ENCODE measurements at places on chromosomes 4 and X.

- no peak for DNase-seq
Observed at GRCh38 chrX:153626863-153627674, 19.9 kb upstream of the DUSP9 start.

DNA sequence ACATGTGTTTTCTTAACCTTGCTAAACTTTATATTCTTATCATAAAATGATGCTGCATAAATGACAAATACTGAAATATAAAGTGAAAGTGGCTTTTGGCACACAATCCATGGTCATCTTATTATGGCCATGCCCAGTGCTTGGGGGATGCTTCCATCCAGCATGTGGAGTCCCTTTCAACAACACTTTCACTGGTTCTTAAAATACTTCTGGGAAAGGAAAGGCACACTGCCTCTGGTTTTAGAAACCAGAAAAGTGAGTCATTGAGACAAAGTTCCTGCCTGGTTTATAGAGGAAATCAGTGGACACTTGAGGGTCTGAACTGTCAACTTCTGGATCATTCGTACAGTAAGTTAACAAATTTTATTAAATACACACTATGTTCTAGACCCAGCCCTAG, 248.0 kb upstream of the ADAMTS3 start:
- DNase-seq, result no peak

- DNase-seq, result peak; percentile 1
Observed at GRCh38 chrX:135543924-135544323, 23.5 kb downstream of the INTS6L start.

GRCh38 chr4:81032771-81033684, 2.5 kb downstream of the BMP3 start:
- DNase-seq, result peak; percentile 5

DNA sequence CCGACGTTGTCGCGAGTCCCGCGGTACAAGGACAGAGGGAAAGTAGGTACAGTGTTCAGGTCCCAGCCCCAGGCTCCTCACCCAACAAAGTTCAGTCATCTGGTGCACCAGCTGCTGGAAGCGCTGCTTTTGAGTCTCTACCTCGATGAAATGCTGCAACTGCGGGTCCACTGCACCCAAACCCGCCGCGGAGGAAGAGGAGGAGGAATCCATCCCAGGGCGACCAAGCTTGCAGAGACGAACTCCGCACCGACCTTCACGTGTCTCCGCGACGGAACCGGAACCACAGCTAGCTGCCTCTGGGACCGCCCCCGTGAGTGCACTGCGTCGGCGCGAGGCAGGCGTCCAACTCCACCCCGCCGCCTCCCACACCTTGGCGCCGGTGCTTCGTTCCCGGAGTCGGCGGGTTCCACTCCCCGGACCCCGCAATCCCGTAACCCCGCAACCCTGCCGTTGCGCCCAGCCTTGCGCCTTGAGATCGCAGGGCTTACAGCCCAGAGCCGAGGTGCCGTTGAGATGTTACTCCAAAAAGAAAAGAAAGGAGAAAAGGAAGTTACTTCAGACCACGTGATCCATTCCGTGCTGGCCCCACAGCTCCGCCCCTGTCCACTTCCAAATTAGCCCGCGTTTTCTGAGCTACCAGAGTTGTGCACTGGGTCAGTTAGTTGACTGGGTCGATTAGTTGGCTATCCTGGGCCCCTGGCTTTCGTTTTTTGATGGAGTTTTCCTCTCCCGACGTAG, at the start of gene TIMM8A:
TSS of gene TIMM8A (minus strand) at position 291 of the 741 bp plus-strand sequence. CDS start at position 213, 78 bp downstream.
- peak; percentile 77 for DNase-seq

DNA sequence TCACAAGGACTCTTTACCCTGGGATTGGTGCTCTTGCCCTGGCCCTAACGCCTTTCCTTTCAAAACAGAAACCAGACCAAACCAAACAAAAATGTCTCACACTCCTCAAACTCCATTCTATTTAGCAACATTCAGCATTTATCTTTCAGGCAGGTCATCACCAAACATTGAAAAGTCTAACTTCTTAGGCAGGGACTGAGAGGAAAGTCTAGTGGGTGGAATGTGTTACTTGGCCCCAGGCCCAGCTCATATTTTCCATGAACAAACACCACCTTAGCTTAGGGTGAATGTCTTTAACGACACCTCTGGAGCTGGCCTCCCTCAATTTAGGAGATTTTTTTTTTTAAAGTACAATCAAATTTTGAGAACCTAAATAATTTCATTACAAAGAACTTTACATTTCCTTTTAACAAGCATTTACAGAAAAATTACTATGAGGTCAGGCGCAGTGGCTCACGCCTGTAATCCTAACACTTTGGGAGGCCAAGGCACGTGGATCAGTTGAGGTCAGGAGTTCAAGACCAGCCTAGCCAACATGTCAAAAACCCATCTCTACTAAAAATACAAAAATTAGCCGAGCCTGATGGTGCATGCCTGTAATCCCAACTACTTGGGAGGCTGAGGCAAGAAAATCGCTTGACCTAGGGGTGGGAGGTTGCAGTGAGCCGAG, 10.2 kb upstream of the N4BP2 start:
- DNase-seq, result peak; percentile 11

DNA sequence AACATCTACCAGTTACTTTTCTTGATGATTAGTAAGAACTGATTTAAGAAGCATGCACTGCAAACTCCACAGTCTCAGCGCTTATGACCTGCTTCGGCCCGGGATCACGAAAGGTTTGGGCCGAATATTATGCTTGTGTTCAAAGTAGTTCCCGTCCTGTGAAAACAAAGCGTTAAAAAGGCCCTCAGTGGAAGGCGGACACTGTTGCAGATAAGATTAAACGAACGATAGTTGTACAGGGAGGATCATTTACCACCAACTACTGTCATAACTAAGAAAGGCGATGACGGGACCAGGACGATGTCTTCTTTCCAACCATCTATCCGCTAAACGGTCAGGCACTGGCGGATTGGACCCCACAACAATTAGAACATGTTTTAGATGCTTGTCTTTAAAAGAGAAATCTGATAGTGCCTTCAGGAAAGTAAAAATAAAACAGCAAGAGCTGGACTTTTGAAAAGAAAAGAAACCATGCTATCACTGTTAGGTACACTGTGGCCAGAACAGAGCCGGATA, 21.1 kb downstream of the PDLIM3 start:
- DNase-seq, result no peak

DNA sequence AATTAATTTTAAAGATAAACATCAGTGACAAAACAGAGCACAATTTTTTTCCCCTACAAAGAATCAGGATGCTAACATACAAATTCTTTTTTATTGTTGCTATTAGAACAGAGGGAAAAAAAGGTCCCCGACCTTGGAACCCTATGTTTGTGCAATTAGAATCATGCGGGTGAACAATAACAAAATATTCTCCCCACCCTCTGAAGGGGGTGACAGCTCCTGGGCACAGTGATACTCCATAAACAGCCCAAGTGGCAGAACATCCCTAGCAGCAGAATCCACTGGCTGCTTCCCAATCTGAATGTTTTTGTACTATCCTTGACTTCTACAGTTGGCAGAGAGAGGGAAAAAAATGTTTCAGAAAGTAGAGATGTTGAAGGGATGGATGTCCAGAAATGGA, 87.7 kb upstream of the TLL1 start:
- DNase-seq, result no peak

GRCh38 chrX:1686642-1687041, 71.8 kb downstream of the ASMT start:
- no peak for DNase-seq

GRCh38 chrX:132491191-132491590, 2.4 kb upstream of the MBNL3 start:
- no peak for DNase-seq

GRCh38 chr4:105146276-105147015, at the start of gene TET2:
Gene TET2 (plus strand): TSS chr4:105146876. CDS start chr4:105233943, 87,067 bp downstream.
- peak; percentile 80 for DNase-seq

GRCh38 chrX:68717196-68717595, 69.7 kb downstream of the STARD8 start:
- no peak for DNase-seq

GRCh38 chrX:78548012-78548411, 111.1 kb downstream of the RTL3 start:
- no peak for DNase-seq

DNA sequence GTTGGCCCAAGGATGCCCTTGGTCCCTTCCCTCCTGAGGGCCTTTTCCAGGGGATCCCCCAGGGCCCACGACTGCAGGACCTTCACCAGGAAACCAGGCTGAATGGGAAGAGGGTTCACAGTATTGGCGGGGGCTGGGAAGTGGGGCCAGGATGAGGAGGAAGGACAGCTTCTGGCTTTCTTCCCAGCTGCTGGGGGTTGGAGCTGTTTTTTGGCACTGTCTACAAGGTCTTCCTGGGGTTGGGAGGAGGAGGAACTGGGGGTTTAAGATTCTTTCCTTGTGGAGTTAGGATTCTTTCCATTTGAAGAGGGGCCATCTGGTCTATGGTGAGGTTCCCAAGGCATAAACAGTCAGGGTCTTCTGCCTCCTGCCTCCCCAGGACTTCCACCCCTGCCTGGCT, 64.8 kb downstream of the KIF4A start:
- no peak for DNase-seq

DNA sequence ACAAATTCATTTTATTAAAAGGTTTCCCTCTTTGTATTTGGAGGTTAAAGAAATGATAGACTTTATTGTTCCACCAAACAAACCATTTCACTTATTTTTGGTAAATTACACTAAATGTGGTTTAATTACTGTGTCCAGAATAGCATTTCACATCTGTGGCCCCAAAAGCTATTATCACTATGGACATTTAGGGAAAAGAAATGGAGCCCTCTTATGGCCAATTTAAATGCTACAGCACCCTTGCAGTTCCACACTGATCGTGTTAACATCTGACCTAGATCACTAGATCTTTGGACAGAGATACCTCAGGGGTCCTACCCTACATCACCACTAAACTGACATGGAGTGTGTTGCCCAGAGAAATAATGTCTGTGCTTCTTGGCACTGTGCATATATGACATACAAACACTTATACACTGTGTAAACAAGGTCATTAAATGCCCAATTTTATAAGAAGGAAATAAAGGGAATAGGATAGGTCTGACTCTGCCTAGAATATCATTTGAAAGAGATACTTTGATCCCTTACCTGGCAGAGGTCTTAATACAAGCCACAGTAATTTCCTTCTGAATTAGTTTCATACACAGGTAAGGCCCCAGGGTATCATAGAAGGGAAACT, 163.9 kb downstream of the KDR start:
- peak; percentile 9 for DNase-seq

- no peak for DNase-seq
Observed at GRCh38 chr4:108219998-108220397, 51.3 kb upstream of the LEF1 start.

GRCh38 chr4:68358988-68359387, 9.1 kb upstream of the YTHDC1 start:
- DNase-seq, result no peak

DNA sequence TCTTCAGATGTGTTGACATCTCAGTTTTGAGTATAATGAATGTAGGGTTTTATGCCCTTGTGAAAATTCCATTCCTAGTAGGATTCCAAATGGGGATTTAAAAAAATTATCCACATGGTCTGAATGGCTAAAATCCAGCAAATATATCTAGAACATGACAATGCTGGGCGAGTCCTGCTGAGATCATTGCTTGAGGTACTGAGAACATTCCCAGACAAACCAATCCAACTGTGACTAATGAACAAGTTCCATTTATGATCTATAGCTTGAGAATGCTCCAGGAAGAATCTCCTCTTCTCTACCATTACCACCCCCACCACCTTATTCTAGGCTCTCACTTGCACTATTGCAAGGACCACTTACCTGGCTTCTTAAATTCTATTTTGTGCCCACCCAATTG, 77.2 kb upstream of the IL1RAPL2 start:
- DNase-seq, result no peak

DNA sequence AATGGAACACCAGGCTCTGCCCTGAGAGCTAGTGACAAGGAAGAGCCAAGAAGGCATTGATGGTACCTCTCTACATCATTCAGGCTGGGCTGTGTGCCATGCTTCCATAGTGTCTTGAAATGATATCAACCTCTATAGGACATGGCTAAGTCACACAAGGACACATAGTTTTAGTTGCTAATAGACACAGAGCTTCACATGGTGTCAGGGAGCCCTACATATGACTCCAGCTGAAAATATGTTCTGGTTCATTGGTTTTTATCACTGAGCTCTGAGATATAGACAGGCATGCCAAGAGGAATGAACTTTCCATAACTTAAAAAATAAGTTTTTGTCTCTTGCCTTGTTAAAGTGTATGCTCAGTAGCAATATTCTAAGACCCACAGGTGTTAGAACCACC, 72.1 kb upstream of the PRKG2 start:
- DNase-seq, result no peak

DNA sequence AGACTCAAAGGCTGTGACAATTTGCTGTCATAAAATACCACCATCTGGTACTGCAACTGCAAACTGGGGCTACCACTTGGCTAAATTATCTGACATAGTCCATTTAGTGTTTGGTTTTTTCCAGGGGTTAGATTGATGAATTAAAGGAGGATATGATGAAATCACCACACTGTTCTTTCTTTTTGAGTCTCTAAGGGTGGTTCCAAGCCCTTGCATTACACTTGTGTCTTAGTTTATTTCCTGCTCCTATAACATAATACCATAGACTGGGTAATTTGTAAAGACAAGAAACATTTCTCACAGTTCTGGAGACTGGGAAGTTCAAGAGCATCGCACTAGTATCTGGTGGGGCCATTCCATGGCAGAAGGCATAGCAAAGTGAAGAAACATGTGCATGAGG, 32.0 kb upstream of the CD38 start:
- no peak for DNase-seq

DNA sequence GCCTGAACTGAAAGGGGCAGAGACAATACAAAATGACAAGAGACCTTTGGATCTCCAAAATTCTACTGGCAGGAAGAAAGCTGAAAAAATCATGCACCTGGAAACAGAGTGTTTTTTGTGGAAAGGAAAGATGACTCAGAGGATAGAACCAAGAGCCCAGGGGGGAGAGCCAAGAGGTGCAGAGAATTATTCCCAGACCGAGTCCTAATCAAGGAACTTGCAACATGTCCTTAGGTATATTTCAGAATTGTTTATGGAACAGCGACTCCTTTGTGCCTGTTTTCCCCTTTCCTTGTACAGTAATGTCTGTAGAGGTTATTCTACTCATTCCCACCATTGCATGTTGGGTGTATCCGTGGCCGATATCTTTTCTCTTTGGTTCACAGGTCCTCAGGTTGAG, 71.7 kb downstream of the YIPF6 start:
- DNase-seq, result no peak

- no peak for DNase-seq
Observed at GRCh38 chr4:75997081-75997480, 6.3 kb upstream of the SDAD1 start.

- DNase-seq, result no peak
Observed at GRCh38 chr4:70182517-70183167, 12.9 kb upstream of the ODAM start.

- no peak for DNase-seq
Observed at GRCh38 chr4:153222707-153223426, 18.6 kb downstream of the TRIM2 start.

- no peak for DNase-seq
Observed at GRCh38 chrX:18894156-18894555, 89.8 kb downstream of the PHKA2 start.

- DNase-seq, result no peak
Observed at GRCh38 chr4:19375136-19375804, 876.4 kb upstream of the SLIT2 start.

GRCh38 chrX:7996851-7997250, 69.6 kb upstream of the PNPLA4 start:
- no peak for DNase-seq

Measured in NCI-H345 (cell line).